ENCODE measurements at places on chromosomes 6 and 20. TPM values are rescaled to one million over a fixed set of nuclear protein-coding genes. Genes with fewer than 3 reads are reported as not detected.

GRCh38 chr6:33075568-33076405 is at the start of gene HLA-DPB1:
TSS of gene HLA-DPB1 (plus strand) at chr6:33075990. CDS start at chr6:33076042, 52 bp downstream.
- peak; percentile 49 for DNase-seq

DNA sequence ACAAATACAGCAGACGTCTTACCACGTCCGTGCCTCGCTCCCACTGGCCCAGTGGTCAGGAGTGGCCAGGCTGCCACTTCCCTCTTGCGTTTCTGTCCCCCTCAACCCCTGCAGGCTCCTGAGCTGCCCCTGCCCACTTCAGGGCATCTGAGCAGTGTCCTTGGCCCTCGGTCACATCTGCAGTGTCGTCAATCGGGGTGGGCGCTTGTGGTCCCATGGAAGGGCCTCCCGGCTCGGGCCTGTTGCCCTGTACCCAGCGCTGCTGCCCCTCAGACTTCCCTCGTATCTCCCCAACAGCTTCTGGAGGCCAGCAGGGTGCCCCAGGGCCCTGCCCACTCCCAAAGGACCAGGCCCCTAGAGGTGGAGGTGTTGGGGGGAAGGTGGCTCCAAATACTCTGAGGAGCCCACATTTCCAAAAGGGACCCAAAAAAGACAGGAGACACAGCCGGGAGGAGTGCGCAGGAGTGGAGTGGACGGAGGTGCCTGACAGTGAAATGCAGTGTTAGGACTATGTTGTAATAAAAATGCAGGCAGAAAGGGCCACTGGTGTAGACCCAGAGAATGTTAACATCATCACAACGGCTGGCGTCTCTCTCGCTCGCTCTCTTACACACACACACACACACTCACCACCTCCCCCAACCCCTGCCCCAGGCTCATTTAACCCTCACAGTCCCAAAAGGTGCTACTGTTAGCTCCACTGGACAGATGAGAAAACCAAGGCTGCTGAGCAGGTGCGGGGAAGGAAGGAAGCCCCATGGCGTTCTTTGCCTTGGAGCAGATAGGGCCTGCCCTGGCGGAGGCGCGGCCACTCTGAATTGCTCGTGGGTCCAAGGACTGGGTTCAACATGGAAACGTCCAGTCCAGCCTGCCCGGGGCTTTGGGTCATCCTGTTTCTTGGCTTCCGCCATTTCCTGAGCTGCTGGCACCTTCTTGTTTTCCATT is 343.9 kb downstream of the ZFAND3 start:
- no peak for DNase-seq

DNA sequence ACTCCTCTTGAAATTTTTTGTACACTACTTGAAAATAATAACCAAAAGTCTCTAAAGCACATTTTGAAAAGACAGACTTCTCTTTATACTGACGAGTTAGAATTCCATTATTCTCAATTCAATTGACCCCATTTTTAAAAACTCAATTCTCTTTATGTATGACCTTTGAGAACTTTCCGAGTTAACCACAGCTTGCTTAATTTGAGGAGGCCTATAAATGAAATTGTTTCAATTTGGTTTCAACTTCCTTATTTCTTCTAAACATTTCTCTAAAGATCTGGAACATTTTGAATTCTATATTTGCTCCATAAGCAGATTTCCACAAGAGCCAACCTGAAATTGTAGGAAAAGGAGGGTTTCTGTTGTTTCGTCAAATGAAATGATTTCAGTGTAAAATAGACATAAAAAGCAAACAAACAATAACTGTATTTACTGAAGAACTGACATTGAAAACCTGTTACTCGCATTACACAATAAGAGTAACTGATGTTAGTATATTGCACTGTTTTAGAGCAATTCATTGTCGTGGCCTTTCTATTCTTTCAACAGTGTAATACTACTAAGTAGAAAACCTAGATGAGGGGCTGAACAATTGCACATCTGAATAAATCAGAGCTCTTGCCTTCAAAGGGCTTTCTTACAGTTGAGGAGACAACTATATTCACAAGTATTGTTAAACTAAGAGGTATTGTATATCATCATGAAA is 223.6 kb downstream of the HIVEP2 start:
- DNase-seq = no peak

- DNase-seq = peak; percentile 84
Measured at GRCh38 chr20:51631011-51631950, 88.8 kb upstream of the NFATC2 start.

Gene SLA2
- polyA plus RNA-seq = 0.27 TPM

Gene APOM
- 5.3 TPM for polyA plus RNA-seq

Gene PLCB4
- polyA plus RNA-seq = 7.6 TPM

Gene BPIFB4
- not detected for polyA plus RNA-seq
